ENCODE measurements at places on chromosomes 2 and 18.

- no peak for DNase-seq
Measured at GRCh38 chr2:159147690-159148089, 138.8 kb downstream of the WDSUB1 start.

GRCh38 chr2:80858965-80859364 lies 554.4 kb upstream of the LRRTM1 start:
- no peak for DNase-seq

GRCh38 chr2:96144481-96145035 lies 682 bp downstream of the DUSP2 start:
- DNase-seq: peak; percentile 92

GRCh38 chr2:164523726-164524125 lies 97.6 kb downstream of the GRB14 start:
- DNase-seq: no peak

DNA sequence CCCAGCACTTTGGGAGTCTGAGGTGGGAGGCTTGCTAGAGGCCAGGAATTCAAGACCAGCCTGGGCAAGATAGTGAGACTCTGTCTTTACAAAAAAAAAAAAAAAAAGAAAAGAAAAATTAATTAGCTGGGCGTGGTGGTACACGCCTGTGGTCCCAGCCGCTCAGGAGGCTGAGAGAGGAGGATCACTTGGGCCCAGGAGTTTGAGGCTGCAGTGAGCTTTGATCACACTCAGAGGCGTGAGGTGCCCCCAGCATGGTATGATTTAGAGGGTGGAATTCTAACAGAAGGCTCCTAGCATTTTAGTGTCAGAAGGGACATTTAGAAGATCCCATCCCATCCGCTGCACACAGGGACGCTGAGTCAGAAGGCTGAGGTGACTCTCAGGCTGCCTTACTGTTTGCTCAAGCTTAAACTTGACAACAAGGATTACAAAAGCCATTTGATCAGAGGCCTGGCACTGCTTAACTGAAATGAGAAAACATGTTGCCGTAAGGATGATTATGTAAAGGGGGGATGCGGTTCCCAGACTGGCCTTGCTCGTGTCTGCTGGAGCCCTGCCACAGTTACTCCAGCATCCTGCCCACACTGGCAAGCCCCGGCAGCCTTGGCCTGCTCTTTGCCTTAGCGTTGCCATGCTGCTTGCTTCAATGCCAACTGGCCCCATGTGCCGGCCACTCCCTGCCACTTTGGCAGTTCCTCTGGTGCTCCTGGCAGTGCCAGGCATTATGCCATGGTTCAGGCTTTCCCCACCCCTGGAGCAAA lies 45.6 kb upstream of the SLC1A4 start:
- peak; percentile 87 for DNase-seq

DNA sequence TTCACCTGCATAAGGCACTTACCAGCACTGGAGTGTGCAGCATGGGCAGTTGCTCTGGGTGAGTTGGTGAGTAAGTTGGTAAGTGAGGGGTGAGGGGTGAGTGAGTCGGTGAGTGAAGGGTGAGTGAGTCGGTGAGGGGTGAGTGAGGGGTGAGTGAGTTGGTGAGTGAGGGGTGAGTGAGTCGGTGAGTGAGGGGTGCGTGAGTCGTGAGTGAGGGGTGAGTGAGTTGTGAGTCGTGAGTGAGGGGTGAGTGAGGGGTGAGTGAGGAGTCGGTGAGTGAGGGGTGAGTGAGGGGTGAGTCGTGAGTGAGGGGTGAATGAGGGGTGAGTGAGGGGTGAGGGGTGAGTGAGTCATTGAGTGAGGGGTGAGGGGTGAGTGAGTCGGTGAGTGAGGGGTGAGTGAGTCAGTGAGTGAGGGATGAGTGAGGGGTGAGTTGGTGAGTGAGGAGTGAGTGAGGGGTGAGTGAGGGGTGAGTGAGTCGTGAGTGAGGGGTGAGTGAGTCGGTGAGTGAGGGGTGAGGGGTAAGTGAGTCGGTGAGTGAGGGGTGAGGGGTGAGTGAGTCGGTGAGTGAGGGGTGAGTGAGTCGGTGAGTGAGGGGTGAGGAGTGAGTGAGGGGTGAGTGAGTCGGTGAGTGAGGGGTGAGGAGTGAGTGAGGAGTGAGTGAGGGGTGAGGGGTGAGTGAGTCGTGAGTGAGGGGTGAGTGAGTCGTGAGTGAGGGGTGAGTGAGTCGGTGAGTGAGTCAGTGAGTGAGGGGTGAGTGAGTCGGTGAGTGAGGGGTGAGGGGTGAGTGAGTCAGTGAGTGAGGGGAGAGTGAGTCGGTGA lies 17.1 kb downstream of the THAP4 start:
- DNase-seq: no peak

Measured in DMS53 (cell line).